ENCODE measurements at places on chromosomes 4 and X. TPM values are rescaled to one million over a fixed set of nuclear protein-coding genes. Genes with fewer than 3 reads are reported as not detected.

Gene CLNK
- total RNA-seq: not detected

Gene TCEAL7
- 8.2 TPM for total RNA-seq

Gene NALF2
- total RNA-seq: 0.69 TPM

Gene HGFAC
- total RNA-seq: 0.25 TPM

Gene KCTD8
- total RNA-seq: not detected

Gene SPATA4
- 0.65 TPM for total RNA-seq

Gene LSM6
- 22.3 TPM for total RNA-seq

Gene SPANXN4
- total RNA-seq: not detected

Gene NMU
- total RNA-seq: 4.0 TPM

Gene CT45A3
- total RNA-seq: not detected

Gene TRAM1L1
- total RNA-seq: 5.2 TPM

Gene SPATA18
- 20.8 TPM for total RNA-seq

Gene GLRA3
- not detected for total RNA-seq

Gene DNAAF6
- not detected for total RNA-seq

Gene HS6ST2
- 3.5 TPM for total RNA-seq

Gene RIBC1
- 2.8 TPM for total RNA-seq

Gene SEPTIN6
- 31.5 TPM for total RNA-seq
